Stromal cell of bone marrow (primary cell): ENCODE measurements at places on chromosomes 2 and 18.

DNA sequence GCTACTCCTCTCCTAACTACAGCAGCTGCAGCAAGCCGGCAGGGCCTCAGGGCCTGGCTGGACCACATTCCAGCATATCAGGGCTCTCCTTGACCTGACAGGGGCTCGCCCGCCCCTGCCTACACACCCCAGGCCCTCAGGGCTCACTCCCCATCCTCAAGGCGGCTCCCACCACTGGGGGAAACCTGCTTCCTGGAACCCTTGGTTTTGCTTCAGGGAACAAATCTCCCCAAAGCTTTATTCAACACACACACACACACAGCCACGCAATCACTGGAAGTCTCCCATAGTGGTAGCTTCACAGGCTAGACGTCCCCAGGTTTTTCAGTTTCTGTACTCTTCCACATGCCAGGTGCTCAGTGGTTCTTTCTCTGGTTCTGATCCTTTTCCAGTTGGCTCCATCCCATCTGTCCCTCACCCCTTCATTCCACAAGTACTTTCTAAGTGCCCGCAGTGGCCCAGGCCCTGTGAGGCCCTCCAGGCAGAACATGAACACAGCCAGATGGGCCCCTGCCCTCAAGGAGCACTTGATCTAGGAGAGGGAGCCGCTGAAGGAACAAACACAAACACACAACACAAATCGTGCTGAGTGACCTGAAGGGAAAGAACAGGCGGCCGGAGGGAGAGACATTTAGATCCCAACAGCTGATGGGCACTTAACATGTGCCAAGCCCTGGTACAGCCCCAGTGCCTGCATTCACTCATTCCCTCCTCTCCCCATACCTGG, 51.1 kb downstream of the TNS1 start:
- no peak for DNase-seq

DNA sequence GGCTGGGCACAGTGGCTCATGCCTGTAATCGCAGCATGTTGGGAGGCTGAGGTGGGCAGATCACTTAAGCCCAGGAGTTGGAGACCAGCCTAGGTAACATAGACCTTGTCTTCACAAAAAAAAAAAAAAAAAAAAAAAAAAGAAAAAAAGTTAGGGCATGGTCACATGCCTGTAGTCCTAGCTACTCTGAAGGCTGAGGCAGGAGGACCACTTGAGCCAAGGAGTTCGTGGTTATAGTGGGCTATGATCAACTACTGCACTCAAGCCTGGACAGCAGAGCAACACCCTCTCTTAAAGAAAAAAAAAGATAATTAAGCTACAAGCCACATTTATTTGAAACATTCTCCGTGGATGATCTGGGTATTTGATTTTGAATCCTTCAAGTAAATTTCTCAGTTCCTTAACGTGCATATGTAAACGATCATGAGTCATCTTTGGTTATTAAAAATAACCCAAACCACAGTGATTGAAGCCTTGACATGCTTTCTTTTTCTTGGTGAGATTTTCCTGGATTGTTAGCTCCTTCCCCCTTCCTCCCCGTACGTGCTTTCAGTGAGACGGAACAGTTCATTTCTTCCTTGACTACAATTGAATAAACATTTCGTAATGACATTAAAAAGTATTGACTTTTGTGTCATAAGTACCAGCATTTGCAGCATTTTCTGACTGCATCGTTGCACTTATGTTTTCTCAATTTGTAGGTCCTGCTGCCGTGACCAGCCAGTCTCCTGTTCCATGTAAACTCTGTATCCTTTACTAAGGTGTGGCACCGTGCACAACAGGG, 20.3 kb downstream of the RMC1 start:
- DNase-seq: peak; percentile 72

- no peak for DNase-seq
Observed at GRCh38 chr2:24434541-24434940, 56.5 kb upstream of the NCOA1 start.

DNA sequence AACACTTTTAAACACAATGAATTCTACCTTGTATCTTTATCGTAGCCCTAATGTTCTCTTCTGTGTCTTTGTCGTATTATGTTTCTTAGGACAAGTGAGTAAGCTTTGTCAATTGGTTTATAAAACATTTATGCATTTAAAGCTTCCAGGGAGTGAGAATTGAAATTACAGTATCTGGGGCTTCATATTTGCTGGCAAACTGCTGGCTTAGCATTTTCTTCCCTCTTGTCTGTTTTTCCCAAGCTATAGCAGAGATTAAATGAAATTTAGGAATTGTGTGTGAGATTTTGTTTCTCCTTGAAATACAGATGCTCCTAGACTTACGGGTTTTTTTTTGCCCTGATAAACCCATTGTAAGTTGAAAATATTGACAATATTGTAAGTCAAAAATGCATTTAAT, 73.3 kb downstream of the FMNL2 start:
- DNase-seq: no peak

DNA sequence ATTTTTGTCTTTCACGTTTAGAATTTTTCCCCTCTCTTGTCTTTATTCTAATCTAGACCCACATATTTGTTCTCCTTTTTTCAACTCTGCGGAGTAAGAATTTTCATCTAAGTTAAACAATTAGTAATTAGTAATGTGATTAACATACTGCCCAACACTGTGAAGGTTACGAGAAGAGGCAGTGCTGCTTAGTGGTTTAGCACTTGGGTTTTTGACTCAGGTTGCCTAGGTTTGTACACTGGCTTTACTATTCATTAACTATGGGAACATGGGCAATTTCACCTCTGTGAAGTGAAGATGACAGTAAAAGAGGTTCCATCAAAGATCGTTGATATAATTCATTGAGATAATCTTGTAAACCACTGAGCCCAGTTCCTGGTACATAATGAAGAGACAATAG, 82.2 kb upstream of the PNPT1 start:
- DNase-seq: no peak

- no peak for DNase-seq
Observed at GRCh38 chr2:16155766-16156165, 215.4 kb downstream of the MYCN start.

- DNase-seq: no peak
Observed at GRCh38 chr18:48786455-48787202, 164.1 kb downstream of the SMAD7 start.

GRCh38 chr2:6977113-6977741, 60.0 kb downstream of the RNF144A start:
- DNase-seq: no peak

GRCh38 chr2:19033240-19033639, 325.2 kb downstream of the OSR1 start:
- no peak for DNase-seq

DNA sequence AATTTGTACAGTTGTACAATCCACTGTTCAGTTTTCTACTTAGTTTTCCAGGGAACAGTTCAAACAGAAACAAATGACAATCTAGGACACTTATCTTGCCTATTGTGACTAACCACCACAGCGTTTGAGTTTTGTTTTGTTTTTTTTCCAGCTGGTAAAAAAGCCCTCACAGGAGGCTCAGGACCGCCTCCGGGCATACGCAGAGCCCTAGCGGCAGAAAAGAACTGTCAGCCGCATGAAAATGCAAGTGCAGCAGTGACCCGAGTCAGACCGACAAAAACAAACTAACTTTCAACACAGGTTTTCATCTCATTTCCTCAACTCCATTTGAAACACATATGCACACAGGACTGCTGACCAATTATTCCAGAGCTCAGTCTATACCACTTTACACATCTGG, 68.6 kb downstream of the STEAP3 start:
- DNase-seq: no peak

DNA sequence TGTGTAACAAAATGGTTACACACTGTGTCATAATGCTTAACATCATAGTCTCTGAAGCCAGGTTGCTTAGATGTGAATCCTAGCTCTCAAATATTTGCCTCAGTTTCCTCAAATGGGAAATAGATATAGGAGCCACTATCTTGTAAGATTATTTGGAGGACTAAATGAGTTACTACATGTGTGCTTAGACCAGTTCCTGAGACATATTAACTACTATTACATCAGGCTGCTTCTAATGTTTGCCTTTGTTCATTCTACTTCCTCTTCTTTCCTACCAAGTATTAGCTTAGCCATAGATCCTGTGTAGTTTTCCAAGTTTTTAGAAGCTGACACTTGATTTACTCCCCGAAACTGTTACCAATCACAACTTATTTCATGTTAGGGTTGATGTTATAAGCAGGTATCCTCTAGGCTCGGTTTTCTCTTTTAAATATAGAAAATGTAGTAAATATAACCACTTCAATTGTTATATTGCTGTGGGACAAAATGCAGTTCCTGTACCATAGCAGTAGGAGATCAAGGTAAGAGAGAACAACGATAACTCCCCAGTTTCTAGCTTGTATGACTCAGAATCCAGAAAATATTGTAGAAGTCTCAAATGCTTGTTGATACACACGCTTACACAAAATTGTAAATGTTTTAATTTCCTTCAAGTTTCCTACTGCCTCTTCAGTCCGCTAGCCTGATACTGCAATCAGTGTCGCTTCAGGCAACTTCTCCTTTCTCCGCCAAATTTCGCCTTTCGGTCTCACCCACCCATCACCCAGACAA, 751 bp upstream of the DNAJC10 start:
- DNase-seq: peak; percentile 4

- no peak for DNase-seq
Observed at GRCh38 chr18:36849288-36850006, 20.5 kb downstream of the KIAA1328 start.

- peak; percentile 67 for DNase-seq
Observed at GRCh38 chr2:191688934-191689695, 11.2 kb downstream of the NABP1 start.

- DNase-seq: no peak
Observed at GRCh38 chr2:194819367-194819766, 837.7 kb upstream of the SLC39A10 start.

DNA sequence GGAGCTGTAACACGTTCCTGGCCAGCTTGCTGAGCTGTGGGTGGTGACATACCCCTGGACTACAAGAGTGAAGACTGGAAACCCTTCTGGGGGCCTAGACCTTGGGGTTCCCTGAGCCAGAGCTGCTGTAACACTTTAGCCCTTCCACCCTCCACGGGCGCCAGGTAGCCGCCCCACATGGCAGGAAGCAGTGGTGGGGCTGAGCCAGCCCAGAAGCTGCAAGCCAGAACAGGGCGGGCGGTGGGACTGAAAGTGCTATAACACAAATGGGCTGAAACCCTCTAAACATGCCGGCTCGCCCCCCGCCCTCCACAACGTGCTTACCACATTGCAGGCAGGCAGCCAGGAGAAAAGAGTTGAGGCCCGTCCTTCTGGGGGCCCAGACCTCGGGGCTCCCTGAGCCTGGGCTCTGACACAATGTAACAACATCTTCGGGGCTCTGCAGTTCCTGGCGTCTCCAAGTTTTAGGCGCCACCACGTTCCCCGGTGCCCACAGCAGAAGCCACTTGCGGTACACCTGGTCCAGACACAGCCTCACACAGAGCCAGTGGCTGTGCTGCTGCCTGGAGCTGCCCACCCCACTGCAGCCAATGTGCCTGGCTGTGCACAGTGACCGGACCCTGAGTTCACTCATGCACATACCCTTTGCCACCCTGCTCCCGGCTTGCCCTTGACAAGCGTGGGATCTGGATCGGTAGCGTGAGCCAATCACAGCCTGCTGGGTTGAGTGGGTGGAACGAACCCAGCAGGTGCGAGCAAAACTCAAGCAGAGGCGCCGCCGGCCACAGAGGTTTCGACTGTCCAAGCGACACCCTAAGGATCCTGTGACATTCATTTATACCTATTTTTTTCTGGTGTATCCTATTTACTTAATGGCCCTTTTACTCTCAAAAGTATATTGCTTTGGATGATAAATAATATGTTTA, 127.4 kb upstream of the FHL2 start:
- DNase-seq: no peak

- no peak for DNase-seq
Observed at GRCh38 chr2:216661639-216662375, 28.6 kb downstream of the IGFBP2 start.

DNA sequence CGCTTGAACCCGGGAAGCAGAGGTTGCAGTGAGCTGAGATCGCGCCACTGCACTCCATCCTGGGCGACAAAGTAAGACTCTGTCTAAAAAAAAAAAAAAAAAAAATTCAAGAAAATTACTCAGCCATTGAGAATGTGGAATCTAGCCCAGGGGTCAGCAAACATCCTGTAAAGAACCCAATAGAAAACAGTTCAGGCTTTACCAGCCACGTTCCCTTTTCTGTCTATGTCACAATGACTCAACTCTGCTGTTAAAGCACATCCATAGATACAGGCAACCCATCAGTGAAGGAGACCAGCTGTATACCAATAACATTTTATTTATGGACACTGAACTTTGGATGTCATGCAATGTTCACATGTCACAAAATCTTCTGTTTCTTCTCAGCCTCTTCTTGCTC, 435.6 kb upstream of the GYPC start:
- no peak for DNase-seq
